ENCODE measurements at places on chromosomes 13 and 19.

GRCh38 chr19:42360787-42361544, 29.1 kb downstream of the CNFN start:
- DNase-seq, result no peak

DNA sequence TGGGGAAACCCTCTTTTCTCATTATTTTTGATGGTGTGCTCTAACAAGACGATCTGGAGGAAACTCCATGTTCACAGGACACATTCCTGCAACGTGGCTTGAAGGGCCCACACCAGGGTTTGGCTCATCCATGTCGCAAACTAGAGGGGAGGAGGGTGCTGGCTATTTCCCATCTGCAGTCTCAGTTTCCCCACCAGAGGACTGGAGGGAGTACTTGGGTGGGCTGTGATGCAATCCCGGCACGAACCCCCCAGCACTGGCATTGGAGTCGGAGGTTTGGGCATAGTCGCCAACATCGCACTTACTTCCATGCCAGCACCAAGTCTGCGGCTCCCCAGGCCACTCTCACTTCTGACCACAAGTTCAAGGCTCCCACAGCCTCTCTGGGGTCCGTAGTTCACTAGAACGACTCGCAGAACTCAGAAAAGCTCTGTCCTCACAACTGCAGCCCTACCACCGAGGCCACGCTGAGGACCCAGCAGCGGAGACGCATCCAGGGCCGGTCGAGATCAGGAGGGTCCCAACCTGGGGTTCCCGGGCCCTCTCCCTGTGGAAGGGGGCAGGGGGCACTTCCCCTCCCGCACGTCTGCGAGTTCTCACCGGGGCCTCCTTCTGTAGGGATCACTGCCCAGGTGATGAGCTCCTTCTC, 165.6 kb upstream of the SOX1 start:
- no peak for DNase-seq

DNA sequence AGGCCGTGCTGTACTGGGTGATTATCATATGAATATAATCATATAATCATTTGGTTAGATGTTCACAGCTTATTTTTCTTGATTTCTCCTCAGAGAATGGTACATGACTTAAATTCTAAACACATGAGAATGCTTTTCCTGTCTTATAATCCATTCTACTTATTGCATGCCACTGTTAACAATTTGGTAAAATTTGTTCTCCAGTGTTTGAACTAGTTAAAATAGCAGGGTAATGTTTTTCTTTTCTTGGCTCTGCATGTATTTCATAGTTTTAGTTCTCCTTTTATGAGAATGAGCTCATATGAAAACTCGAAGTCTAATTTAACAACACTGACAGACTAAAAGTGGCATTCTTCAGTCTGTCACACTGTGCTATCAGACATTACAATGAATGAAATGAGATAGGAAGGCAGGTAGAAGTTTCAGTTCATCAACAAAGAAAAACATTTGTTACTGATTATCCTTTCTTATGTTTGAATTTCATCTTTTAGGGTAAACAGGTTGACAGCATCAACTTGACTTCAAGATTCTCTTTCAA, 10.2 kb downstream of the SPRYD7 start:
- no peak for DNase-seq

GRCh38 chr19:18137657-18138339, 15.2 kb upstream of the PIK3R2 start:
- DNase-seq, result no peak

DNA sequence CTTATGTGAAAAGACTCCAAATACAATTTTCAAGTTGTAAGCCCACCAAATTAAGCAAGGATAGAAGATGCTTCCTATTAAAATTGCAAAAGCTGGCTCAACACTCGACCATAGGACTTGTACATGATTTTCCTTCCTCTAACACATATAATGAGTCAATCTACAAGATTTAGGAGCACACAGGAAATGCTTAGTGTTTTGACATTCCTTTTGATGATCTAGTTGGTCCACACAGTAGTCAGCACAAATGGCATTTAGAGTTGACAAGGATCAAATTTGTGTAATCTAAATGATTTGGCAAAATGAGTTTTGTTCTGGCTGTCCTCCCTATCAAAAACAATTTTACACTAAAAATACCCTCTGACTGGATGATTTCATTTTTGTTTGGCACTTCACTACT, 340.2 kb downstream of the DIAPH3 start:
- no peak for DNase-seq
